ENCODE measurements at places on chromosomes 2 and 18.

DNA sequence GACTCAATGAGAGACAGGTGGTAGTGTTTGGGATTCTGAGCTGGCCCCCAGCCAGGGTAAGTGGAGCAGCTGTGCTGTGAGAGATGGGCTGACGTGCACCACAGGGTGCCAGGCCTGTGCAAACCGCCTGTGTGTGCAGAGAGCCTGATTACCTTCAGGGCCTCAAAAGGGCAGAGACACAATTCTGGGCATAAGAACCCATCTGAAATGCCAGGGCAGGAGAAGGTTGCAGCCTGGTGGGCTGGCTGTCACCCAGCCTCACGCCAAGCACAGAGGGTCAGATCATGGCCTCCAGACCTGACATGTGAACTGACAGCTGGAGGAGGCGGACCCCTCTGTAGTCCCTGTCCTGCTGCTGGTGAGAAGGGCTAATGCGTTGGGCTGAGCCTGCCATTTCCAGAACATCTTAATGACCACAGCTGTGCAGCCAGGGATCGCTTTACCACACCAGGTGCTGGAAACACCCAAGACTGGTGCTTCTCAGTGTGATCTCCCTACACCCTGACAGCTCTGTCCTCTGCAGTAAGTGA lies 100.9 kb downstream of the ARL4C start:
- no peak for DNase-seq

DNA sequence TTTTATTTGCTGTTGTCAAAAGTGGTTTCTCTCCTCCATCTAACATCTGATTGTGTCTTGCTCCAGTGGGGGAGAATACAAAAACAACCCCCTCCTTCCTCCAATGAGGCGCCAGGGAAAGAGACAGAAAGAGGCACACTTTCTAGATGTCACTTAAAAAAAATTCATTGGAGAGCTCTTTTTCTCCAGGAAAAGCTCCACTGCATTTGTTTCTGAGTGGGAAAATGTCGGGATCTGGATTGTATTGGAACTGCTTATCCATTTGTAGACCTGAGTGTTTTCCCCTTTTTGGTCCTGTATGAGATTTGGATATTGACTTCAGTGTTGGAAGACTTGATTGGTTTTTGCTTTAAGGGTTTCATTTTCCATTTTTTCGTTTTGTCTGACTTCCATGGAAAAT lies 995 bp downstream of the MBD5 start:
- no peak for DNase-seq

DNA sequence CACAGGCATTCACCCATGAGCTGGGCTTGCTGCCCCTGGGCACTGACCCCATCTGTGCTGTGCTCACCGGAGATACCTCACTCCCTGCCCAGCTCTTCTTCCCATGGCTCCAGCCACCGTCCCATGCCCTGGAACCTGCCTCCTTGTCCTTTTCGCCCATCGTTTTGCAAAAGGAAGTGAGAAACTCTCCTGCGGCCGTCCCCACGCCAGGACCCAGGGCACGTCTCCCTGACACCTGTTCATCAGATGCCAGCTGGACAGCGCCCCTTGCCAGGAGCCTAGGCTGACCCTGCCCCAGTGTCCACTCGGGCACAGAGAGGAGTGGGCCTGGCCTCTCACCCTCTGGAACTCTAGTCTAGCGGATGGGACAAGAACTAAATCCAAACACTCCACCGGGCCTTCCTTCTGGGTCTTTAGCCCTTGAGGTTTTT lies 238.6 kb downstream of the SEPTIN10 start:
- DNase-seq, result no peak

- DNase-seq, result no peak
Observed at GRCh38 chr18:12325726-12326245, 17.7 kb downstream of the TUBB6 start.

DNA sequence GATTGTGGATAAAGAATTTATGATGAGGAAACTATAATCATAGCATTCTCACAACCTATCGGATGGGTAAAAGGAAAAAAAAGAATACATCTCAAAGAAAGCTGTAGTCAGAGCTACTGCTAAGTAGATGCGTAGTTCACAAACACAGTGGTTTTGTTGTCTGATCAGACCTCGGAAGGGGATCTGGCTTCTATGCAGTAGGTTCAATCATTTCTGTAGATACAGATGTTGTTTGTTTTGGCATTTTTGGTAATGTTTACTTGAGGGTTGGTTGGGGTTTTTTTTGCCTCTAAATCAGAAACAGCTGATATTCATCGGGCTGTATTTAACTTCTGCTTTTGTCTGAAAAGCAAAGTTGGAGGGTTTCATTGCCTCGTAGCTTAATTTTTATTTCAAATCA lies 42.1 kb downstream of the NPAS2 start:
- DNase-seq, result no peak

- no peak for DNase-seq
Observed at GRCh38 chr2:105784589-105784988, 39.9 kb downstream of the NCK2 start.

GRCh38 chr2:197599285-197599965 lies 76.0 kb downstream of the RFTN2 start:
- no peak for DNase-seq

- DNase-seq, result no peak
Observed at GRCh38 chr18:2143636-2144035, 427.7 kb downstream of the METTL4 start.

- DNase-seq, result no peak
Observed at GRCh38 chr2:160394153-160394552, 99.5 kb downstream of the RBMS1 start.

DNA sequence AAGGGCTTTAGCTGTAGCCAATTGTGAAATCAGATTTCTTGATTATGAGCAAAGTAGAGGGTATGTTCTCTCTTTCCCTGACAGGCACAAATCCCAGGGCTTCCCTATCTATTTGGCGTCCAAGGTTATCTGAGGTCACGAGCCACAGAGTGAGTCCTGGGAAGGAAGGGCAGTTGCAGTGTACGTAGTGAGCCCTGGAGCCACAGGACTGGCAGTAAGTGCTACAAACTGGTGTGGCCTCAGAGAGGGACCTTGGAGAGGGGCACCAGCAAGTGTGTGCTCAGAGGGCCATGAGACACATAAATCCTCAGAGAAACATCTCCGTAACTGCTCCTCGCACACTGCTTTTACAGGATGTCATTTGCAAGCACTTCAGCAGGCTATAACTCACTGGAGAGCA lies 115.5 kb upstream of the SH3BP4 start:
- DNase-seq, result no peak

GRCh38 chr2:208541989-208542464 lies 135.4 kb downstream of the PTH2R start:
- DNase-seq, result no peak

GRCh38 chr18:10585260-10585659 lies 59.4 kb downstream of the NAPG start:
- DNase-seq, result no peak

DNA sequence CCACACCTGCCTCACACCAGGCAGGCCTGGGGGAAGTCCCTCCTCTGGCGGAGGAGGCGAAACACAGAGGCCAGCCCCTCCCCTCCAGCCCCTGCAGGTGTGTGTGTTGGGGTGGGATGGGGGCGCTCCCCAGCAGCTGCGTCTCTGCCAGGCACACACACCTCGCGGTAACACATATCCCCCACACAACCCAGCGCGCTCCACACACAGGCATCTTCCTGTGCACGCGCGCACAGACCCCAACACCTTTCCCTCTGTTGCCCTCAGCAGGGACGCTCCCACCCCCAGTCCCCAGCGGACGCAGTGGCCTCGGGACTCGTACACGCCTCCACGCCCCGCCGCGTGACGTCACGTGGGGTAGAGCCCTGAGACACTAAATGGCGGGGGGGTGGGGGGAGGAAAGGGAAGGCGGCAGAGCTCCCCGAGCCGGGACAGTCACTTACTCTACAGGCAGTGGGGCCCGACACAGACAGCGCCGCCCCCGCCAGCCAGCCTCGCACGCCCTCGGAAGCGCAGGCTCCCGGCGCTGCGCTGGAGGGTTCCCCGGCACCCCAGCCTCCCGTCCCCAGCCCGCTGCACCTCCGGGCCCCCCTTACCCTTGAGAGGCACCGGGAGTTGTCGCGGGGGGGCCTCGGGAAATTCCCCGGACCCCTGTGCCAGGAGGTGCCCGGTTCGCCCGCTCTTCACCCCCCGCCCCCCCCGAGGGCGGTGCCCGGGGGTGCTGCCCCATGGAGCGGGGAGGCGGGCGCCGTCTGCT lies at the start of gene WNT10A:
Gene WNT10A, plus strand, starts transcription at position 751 of the 757 bp plus-strand sequence. CDS start 144 bp downstream, outside the sequence.
- DNase-seq, result no peak
